ENCODE measurements at places on chromosomes 1 and 21.

DNA sequence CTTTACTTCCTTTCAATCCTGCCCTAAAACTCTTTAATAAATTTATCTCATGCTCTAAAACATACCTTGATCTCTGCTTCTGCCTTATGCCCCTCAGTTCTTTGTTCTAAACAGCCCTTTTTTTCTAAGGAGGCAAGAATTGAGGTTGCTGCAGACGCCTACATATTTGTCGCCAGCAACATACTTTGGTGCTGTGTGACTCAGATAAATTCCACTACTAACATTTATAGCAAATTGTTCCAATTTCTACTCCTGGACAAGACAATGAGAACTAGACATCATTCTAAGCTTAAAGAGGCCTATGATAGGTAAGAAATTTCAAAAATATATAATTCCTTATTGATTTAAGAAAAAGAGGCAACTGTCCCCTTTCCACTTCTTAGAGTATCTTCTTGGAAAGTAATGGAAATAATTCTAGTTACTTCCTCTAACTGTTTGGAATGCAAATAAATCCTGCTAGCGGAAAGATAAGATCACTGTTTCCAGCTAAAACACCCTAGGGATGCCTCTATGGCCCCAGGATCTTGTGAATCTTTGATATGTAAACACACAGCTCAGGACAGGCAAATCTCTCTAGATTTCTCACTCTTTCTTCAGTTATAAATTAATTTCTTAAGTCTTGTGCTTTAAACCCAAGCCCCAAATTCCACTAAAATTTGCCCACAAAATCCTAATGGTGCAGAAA is 869.1 kb downstream of the KCNT2 start:
- DNase-seq = no peak

DNA sequence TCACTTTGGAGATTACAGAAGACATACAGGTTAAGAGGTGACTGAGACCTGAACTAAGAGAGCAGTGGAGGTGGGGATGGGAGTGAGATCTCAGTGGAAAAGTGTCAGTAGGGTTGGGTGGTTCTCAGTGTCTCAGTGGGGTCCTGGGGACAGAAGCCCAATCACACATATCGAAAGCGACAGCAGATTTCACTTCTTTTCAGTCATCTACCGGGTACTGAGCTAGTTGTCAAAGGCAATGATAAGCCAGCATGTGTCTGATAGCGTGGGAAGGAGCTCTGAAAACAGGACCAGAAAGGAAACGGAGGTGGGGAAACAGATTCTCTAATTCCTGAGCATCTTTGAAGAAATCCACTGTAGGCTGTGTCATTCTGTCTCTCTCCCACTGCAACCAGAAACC is 59.5 kb downstream of the RHOU start:
- peak; percentile 14 for DNase-seq

DNA sequence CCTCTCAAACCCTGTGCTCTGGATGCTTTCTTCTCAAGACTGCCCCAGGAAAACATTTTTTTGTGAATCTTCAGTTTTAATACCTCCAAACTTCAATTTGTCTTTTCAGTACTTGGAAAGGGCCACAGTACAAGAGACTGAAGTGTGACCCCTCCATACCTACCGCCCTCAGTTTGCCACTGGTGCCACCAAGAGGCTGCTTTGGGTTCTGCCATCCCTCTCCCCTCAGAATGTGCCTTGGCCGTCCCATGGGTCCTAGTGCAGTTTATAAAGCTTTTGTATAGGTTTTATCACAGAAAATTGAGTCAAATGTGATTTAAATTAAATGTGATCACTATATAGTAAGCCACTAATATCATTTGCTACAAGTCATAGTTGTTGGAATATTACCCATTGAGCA is 60.8 kb upstream of the PGD start:
- DNase-seq = peak; percentile 54

- no peak for DNase-seq
Observed at GRCh38 chr1:156647351-156647750, 5.4 kb downstream of the BCAN start.

- no peak for DNase-seq
Observed at GRCh38 chr1:161483361-161483760, 21.9 kb upstream of the FCGR2A start.

GRCh38 chr21:38712071-38712470 is 93.7 kb upstream of the ETS2 start:
- no peak for DNase-seq

- DNase-seq = no peak
Observed at GRCh38 chr1:232554409-232554808, 75.5 kb downstream of the SIPA1L2 start.

GRCh38 chr1:204400882-204401510 is 10.6 kb downstream of the PPP1R15B start:
- DNase-seq = no peak

GRCh38 chr1:81312272-81312754 is 488.4 kb upstream of the ADGRL2 start:
- no peak for DNase-seq

DNA sequence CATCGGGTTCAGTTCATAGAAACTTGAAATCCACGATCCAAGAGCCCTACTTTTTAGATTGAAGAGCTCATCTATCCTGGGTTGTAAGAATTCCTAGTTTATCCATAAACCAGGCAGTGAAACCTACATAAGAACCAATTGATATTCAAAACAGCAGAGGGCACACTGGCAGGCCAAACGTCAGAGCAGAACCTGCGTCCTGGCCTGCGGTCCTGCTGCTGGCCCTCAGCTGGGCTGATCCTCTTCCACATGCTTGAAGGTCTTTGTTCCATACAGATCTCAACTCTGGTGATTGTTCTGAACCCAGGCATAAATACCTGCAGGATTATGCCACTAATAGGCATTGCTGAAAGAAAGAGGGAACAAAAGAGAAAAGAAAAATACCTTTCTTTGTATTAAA is 47.0 kb downstream of the MT1HL1 start:
- DNase-seq = no peak

DNA sequence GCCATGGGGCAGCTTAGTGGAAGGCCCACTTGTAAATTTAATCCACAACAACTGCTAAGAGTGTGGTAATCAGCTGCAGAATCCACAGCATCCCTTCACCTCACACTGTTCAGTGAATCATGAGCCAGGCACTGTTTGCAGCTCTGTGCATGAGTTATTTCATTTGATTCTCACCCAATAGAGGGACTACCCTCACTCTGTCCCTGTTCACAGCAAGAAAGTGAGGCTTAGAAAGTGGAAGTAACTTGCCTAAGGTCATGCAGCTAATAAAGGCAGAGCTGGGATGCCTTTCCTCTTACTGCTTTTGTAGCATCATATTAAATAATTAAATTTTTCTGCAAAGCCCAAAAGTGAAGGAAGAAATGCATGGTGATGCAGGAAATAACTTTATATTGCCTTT is 346.5 kb upstream of the PLD5 start:
- no peak for DNase-seq

DNA sequence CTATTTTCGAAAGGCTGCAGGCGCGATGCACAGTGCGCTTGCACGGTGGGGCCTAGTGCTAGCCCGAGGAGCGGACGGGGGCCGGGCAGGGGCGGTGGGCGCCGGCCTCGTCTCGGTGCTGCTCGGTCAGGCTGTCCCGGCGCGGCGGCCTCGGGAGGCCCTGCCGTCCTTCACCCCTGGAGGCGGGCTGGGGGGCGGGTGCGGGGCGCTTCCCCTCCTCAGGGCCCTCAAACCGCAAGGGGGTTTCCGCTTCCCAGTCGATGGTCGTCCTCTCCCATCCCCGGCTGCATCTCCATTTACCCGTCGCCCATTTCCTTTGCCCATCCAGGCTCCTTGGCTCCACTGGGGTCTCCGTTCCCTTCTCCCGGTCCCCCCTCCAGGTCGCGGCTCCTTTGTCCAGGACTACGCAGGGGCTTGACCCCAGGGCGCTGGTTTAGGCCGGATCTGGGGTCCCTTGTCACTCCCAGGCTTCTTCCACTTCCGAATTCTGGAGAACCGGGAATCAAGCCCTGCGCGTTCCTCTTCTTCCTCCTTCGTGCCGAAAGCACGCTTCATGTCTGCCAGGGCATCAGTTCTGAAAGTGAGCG is 196.3 kb upstream of the LMO4 start:
- peak; percentile 19 for DNase-seq

DNA sequence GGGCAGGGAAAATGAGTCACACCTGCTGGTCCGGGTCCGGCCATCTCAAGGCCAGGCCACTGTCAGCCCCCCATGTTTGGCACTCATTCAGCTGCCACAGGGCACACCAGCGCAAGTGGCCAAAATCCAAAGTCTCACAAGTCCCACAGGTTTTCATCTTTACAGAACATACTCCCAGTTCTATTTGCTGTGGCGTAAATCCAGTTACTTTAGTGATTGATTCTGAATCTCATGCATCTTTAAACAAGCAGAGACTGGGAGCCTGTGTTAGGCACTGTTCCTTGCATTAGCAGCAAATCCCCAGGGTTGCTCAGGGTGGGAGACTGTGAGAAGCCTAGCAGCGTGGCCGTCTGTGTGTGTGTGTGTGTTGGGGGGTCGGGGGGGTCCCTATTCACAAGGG is 1.1 kb upstream of the SLC2A5 start:
- no peak for DNase-seq

DNA sequence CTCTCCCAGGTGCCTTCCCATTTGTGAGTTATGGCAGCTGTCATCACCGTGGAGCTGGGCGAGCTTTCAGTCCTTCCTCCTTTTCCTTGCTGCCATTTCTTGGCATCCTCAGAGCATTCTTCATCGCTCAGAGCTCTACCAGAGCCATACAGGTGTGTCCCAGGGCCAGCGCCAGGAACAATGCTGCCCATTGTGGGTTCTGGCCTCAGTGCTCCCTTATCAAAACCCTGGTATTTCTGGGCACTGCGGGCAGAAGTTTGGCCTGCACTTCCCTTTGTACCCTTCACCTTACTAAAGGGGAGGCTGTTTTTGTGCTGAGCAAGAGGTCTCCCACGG is 28.5 kb downstream of the RASSF5 start:
- DNase-seq = no peak

GRCh38 chr1:91397605-91398004 is 7.0 kb downstream of the HFM1 start:
- DNase-seq = no peak

GRCh38 chr21:31875496-31876015 is 2.7 kb downstream of the HUNK start:
- DNase-seq = no peak

GRCh38 chr1:178774263-178774662 is 49.2 kb downstream of the RALGPS2 start:
- DNase-seq = peak; percentile 37

GRCh38 chr1:1059494-1060280 is 14.4 kb downstream of the RNF223 start:
- DNase-seq = peak; percentile 79

Data from natural killer cell (primary cell).